ENCODE measurements at places on chromosomes 6 and 20.

DNA sequence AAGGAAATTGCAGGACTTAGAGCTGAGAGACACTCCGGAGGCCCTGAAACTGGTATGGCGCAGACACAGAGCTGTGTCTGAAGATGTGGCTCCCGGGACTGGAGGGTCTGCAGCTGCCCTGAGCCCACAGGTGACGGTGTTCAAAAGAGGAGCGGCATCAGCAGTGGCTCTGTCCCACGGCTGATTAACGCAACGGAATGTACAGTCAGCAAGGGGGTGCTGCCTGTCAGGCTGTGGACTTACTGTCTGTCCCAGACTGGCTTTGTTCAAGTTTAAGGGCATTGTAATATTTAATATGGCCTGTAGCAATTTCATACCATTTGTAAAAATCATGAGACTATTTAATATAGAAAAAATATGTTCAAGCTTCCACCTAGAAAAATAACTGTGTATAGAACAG is 228.0 kb upstream of the TAB2 start:
- DNase-seq: no peak

- DNase-seq: no peak
These were observed 20.2 kb downstream of the PRPH2 start for GRCh38 chr6:42702200-42702599.

DNA sequence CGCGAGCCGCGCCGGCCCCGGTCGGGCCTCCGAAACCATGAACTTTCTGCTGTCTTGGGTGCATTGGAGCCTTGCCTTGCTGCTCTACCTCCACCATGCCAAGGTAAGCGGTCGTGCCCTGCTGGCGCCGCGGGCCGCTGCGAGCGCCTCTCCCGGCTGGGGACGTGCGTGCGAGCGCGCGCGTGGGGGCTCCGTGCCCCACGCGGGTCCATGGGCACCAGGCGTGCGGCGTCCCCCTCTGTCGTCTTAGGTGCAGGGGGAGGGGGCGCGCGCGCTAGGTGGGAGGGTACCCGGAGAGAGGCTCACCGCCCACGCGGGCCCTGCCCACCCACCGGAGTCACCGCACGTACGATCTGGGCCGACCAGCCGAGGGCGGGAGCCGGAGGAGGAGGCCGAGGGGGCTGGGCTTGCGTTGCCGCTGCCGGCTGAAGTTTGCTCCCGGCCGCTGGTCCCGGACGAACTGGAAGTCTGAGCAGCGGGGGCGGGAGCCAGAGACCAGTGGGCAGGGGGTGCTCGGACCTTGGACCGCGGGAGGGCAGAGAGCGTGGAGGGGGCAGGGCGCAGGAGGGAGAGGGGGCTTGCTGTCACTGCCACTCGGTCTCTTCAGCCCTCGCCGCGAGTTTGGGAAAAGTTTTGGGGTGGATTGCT is 1.3 kb downstream of the VEGFA start:
- DNase-seq: peak; percentile 16

GRCh38 chr6:108464418-108465097 is 96.2 kb upstream of the FOXO3 start:
- DNase-seq: no peak

DNA sequence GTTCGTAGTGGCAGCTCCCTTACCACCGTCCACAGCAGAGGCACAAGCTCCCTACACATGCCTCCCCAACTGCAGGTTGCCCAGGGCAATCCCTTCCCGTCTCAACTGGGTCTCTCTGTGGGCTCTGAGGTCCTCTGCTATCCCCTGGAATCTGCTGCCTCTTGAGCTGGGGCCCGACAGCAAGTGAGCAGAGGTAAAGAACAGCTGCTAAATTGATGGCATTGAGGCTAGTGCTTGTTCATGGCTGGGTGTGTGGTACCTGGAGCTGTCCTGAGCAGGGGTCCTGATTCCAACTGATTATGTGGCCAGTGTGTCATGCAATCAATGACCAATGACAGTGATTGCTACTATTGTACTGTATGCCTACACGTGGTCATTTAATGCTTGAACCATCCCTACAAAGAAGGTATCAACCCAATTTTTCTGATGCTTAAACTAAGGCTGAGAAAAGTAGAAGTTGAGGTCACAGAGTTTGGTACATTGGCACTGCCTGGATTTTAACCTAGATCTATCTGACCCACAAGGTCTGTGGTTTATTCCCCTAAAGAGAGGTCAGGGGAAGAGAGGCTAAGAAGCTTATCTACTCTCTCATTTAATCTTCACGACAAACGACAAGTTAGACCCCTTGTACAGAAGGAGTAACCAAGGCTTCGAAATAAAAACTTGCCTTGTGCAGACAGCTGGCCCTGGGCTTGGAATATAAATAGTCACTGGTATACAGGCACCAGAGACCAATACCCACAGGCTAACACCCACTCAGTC is 41.1 kb downstream of the HNF4A start:
- DNase-seq: no peak

GRCh38 chr6:159966981-159967380 is 1.9 kb upstream of the IGF2R start:
- no peak for DNase-seq

GRCh38 chr6:110369066-110369465 is 10.9 kb upstream of the METTL24 start:
- no peak for DNase-seq

DNA sequence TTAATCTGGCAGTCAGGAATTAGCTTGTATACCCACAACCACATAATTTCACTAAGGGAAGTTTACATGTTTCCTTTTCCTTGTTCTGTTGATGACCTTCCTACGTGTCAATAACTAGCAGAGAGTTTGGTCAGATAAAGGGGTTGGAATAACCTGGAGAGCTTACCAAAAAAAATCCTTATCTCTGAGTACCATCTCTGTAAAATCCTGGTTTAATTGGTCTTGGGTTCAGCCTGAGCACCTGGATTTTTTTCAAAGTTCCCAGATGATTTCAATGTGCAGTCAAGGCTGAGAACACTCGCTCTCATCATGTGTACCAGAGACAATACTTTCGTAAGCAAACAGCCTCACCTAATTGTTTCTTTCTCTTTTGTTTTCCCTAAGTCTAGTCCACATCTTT is 483.8 kb upstream of the FLRT3 start:
- DNase-seq: no peak

- DNase-seq: no peak
These were observed 113.0 kb downstream of the MTFR2 start for GRCh38 chr6:136137008-136137692.

GRCh38 chr6:25998379-25998778 is 35.8 kb downstream of the TRIM38 start:
- no peak for DNase-seq

DNA sequence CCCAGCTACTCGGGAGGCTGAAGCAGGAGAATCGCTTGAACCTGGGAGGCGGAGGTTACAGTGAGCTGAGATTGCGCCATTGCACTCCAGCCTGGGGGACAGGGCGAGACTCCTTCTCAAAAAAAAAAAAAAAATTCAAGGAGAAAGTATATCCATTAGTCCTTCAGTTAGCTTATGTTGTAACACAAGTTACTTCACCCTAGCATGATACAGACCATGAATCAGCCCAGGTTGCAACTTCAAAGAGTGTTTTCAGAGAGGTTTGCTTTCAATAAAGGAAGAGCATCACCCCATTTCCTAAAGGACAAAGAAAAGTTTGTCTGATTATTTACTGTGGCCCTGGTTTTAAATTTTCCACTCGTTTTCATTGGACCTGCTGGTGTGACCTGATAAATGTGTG is 73.0 kb downstream of the SERAC1 start:
- no peak for DNase-seq

DNA sequence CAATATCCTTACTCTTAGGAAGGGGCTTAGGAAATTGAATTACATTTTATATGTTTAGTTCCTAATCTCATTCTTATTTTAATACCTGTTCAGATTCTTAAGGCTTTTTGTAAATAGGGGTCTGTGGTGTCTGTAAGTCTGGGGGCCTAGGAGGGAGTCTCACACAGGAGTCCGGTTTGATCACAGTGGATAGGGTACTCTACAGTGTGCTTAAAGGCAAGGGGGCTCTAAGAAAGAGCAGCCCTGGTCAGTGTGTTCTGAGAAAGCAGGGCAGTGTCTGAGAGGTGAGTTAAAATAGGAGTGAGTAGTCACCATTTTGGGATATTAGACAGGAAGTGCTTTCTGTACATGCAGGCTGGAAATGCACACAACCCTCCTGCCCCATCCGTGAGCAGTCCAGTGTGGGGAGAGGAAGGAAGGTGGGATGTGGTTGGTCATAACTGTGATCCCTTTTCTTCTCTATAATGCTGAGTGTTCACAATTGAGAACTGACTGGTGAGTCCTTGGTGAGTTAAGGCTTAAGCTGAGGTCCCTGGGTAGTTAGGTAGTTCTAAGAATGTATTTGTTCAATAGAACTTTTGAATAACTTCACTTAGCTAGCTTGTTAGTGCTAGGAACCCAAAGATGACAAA is 50.0 kb downstream of the CDKAL1 start:
- no peak for DNase-seq

DNA sequence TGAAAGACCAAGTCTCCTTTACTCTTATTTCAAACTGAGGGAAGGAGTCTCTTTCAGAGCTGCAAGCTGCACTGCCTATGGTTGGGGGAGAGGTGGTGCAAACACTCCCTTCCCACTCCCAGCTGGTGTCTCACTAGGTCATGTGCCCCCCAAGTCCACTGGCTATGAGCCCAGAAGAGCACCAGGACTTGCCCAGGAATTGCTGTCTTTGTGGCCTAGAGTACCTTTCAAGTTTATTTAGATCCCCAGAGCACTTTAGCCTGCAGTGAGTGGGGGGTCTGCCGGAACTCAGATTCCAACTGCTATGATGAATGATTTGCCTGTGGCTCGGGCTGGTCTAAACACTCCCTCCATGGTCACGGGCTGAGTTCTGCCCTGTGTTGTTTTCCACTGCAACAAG is 192.6 kb upstream of the CITED2 start:
- no peak for DNase-seq

DNA sequence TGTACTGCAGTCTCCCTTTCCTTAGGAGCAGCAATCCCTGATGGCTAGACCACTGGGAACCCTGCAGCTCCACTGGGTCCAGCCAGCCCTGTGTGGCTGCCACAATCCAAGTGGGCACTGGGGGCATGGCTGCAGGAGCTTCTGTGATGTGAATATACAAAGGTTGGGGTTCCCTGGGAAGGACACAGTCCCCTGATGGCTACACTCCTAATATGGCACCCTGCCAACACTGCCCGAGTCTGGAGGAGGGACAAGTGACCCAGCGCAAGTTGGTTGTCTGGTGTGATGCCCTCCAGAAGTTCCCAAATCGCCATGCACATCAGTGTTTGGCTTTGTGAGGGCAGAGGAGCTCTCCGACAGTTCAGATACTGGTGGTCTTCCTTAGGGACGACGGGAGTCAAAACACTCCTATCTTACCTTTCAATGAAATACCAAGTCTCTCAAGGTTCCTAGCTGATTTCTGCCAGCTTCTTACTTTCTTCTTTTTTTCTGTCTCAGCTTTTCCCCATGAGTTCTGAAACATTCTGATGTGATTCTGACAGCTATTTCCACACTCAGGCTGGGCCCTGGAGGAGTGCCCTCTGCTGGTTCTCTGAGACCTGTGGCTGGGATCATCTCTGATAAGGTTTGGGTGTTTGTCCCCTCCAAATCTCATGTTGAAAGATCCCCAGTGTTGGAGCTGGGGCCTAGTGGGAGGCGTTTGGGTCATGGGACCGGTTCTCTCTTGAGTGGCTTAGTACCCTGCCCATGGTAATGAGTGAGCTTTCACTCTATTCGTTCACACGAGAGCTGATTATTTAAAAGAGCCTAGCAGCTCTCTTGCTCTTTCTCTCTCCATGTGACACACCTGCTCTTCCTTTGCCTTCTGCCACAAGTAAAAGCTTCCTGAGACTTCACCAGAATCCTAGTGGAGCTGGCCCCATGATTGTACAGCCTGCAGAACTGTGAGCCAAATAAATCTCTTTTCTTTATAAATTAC is 15.5 kb upstream of the ZFP57 start:
- no peak for DNase-seq
